NK-92 treated with Interleukin-12 subunit alpha and Interleukin-12 subunit beta, amount 100 ng/mL, for 24 hours (cell line): ENCODE measurements at places on chromosomes 16 and 17.

DNA sequence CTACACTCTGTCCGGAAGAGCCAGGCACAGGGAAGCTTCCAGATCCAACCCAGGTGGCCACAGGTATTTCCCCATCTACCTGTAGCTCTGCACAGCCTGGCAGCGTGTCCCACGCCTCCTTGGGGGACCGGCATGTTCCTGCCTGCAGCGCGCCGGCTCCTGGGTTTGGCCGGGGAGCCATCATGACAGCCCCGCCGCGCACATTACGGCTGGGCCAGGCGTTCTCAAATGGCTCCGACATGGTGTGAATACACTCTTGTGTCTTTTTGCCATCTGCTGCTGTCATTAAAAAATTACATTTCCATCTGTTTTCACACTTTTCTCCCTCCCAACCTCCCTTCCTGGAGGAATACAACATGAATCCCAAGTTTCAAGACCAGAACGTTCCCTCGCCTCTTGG is 8.0 kb upstream of the GINS2 start:
- no peak for DNase-seq

- no peak for DNase-seq
Measured at GRCh38 chr17:67260170-67260987, 15.4 kb upstream of the HELZ start.

- no peak for DNase-seq
Measured at GRCh38 chr16:4263504-4264436, 9.1 kb downstream of the TFAP4 start.

- no peak for DNase-seq
Measured at GRCh38 chr17:27612160-27612770, 18.7 kb upstream of the LGALS9 start.

GRCh38 chr17:21592774-21593173 is 99.5 kb upstream of the KCNJ18 start:
- DNase-seq = no peak

GRCh38 chr16:67518676-67519075 is 10.0 kb upstream of the RIPOR1 start:
- DNase-seq = no peak

GRCh38 chr16:80125677-80126076 is 415.1 kb upstream of the DYNLRB2 start:
- DNase-seq = no peak

DNA sequence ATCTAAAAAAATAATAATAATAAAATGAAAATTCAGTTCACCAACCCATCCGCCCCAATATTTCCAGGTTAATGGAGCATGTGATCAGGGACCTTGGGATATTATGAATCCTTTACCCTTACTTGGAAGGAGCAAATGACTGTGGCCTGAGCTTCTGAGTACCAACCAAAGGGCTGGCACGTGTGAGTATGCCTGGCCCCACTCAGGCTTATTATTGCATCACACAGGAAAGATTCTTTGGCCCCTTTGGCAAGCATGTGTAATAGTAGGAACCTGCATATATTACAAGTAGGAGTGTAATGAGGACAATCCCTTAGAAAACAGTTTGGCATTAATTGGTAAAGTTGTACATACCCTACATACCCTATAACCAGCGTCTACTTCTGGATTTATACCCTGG is 7.2 kb upstream of the C17orf78 start:
- DNase-seq = no peak

DNA sequence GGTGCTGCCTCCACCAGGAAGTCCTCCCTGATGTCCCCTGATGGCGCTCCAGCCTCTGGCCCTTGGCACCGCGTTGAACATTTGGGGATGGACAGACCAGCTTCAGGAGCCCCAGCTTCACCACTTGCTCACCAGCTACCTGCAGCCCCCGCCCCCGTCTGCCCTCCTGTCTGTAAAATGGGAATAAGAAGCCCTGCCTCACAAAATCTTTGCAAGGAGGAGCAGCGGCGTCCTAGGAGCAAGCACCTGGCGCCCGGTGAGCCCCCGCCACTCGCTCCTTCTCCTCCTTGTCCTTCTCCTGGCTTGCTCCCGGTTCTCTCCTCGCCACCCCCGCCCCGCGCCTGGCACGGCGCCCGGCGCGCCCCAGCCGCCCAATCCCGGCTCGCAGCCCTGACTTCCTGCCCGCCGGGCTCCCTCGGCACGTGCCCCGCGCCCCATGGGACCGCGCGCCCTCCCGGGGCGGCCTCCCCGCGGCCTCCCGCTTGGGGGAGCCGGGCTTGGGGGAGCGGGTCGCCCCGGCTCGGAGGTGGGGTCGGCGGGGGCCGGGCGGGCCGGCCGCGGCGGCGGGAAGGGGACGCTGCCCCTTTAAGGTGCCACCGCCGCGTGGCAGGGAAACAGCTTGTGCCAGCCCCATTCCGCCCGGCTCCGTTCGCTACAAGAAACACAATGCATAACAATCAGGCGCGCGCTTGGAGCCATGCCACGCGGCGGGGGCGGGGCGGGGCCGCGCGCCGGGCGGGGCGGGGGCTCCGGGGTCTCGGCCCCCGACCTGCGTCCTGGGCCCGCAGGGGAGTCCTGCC is 9.1 kb upstream of the PPP1R1B start:
- peak; percentile 24 for DNase-seq

DNA sequence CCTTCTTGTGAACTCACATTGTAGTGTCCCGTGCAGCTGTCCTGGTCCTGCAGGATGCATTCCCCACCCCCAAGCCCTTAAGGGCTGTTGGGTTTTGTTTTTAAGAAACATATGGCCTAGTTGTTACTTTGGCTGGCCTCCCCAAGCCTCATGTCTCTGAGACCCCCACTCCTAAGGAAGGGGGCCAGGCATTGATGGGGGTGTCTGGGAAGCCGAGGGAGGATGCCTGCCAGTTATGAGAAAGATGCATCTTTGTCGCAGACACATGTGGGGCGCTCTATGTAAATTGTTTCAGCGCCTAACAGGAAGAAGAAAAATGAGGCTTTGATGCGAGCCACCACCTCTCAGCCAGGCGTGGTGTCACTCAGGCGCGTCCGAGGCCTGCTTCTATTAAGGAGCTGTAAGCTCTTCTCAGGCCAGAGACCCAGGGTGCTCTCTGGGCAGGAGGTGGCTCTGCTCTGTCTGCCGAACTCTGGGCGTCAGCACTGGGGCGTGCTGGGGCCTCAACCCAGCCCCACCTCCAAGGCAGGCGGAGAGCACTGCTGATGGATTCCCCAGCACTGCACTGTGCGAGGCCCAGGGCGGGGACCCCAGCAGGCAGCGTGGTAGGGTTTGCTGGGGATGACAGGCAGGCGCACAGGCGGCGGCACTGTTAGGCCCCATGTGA is 70.6 kb downstream of the SREBF1 start:
- no peak for DNase-seq

- DNase-seq = no peak
Measured at GRCh38 chr16:1631230-1631629, 19.1 kb downstream of the CRAMP1 start.

DNA sequence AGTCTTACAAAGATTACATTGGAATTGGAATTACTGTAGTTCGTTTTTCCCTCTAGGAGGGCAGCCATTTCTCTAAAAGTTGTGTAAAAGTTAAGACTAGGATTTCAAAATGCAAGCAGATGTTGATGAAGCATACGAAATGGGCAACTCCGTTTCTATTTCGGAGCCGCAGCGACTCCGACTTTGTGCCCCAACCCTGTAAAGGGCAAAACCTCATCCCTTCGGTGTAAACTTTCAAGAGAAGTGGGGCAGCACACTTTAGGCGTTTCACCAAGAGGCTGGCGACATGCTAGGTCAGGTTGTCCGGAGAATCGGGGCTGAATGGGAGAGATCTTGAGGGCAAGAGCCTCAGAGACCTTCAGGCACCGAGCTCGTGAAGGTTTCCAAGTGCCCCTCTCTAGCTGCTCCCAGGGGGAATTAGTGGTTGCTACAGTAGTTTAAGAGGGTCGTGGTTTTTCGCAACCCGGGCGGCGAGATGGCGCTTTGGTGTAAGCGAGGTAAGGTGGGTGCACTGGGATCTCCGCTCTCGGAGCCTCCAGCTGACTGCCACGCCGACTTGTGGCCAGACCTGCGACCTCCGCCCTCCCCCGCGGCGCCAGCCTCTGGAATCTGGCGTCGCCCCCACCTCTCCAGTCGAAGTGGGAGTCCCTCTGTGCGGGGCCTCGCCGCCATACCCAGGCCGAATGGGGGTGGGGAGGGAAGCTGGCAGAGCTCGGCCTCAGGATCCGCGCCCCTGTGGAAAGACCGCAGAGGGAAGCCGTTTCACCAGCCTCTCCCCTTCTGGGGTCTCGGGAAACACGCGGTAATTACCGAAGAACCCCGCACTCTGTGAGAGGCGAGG is 1.0 kb upstream of the HEXIM2 start:
- peak; percentile 72 for DNase-seq

GRCh38 chr17:44906010-44906646 is 6.9 kb upstream of the EFTUD2 start:
- DNase-seq = no peak

DNA sequence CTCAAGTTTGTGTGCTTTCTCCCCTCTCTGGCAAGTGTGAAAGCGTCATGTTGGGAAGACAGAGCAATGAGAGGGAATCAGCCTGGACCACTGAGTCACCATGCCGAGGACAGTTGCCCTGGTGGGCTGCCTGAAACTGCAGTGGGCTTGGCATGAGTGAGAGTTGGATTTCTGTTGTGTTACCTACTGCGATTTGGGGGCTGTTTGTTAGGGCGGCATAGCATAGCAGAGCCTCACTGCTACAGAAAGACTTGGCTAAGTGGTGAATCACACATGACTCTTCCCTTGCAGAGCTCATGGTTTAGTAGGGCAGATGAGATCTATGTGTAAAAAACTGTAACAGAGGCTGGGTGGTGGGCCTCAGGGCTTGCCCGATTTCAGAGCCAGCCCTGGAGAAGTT is 324.6 kb downstream of the C16orf95 start:
- no peak for DNase-seq

- peak; percentile 23 for DNase-seq
Measured at GRCh38 chr16:89841275-89841674, 13.0 kb downstream of the SPIRE2 start.

DNA sequence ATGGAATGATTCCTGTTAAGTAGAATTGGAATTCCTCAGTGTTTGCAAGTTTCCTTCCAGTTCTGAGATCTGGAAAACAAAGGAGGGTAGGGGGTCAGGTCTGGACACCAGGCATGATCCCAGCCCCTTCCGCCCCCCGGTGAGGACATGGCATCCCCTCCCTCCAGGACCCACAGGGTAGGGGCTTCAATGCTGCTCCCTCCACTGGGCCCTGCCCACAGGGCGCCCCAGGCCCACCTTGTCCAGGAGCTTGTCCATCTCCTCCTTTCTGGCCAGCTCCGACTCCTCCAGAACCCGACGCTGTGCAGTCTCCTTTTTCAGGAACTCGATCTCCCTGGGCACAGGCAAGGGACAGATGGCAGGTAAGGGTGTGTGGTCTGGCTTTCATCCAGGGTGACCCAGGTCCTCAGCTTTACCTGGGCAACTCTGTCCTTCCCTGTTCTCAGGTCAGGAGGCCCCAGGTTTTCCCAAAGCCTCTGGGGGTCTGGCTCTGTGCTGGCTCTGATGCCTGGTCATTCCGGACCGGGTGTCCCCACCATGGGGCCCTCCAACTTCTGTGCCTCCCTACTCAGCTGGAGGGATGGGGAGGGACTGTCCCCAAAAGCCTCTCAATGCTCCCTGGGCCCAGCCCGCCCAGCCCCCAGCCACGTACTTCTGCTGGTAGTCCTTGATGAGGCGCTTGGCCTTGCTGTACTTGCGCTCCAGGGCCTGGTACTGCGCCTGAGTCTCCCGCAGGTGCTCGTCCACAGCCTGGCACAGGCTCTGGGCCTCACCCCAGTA is 5.5 kb upstream of the SAMD14 start:
- DNase-seq = no peak

- no peak for DNase-seq
Measured at GRCh38 chr17:70521821-70522256, 352.5 kb downstream of the KCNJ2 start.

GRCh38 chr17:63780507-63780906 is 6.5 kb downstream of the DDX42 start:
- no peak for DNase-seq

GRCh38 chr17:31888124-31888523 is 13.4 kb downstream of the UTP6 start:
- DNase-seq = no peak

DNA sequence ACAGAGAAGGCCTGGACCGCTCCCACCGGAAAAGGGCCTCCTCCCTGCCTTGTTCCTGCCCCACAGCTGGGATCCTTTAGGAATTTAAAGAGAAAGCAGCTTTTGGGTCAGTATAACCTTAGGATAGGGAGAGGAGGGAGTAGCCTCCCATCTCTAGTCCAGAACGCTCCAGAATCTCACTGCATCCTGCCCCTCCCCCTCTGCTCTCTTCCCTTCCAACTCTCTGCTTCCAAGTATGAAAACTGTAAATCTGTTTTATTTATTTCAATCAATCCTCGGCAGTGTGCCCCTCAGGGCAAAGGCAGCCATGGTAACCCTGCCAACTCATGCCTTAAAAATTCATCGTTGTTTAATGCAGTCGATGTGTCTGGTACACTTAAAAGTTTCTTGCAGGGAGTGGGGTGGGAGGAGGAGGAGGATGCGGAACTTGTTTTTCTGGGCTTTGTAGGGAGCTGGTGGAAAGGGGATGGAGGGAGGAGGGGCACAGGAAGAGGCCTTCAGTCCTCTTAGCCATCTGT is 21.2 kb upstream of the MTSS2 start:
- no peak for DNase-seq

DNA sequence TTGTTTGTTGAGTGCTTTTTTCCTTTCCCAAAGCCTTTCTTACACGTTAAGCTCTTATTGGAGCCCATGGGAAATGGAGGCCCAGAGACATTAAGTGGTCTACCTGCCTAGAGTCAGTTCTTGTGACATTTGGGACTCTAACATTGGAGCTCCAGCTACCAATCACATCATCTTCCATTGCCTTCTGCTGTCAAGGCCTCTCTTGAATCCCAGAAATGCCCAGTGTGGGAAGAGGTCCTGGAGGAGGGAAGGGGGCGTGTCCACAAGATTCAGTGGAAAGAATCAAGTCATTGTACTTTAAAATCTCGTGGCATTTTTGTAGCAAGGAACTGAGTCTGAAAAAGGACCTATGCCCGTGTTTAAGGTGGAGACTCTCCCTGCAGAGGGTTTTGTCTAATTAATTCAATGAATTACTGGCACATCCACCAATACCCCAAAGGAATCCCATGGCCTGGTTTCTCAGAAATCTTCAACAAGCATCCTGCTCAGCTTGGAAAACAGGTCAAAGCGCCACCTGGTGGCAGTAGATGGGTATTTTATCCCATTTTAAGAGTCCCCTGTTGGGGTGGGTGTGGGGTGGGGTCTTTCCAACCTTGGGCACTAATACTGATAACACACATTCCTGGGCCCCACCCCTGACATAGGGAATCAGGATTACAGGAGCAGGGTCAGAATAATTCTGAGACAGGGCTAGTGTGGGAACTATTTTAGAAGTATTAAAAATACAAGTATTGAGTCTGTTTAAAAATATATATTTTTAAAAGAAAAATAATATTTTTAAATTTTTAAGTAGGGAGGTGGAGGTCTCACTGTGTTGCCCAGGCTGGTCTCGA is 24.6 kb downstream of the GPT2 start:
- peak; percentile 14 for DNase-seq
